Pulmonary artery endothelial cell (primary cell): ENCODE measurements at places on chromosomes 6 and 20. TPM values are rescaled to one million over a fixed set of nuclear protein-coding genes. Genes with fewer than 3 reads are reported as not detected.

DNA sequence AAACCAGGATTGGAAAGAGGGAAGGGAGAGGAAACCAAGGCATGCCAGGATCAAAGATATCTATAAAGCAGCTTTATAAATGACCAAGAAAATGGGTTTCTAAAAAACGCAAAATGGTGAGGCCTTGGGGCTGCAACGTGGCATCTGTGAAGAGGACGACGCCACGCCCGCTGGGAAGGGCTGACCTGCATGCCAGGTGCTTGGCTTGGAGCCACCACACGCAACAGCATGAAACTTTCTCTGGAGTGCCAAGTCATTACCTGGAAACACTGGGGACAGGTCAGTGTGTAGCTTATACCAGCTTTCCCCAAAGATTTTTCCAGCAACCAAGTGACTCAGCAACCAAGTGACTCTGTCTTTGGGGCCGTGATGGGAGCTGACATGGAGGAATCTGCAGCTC lies 82.5 kb downstream of the POPDC3 start:
- DNase-seq = no peak

GRCh38 chr20:3181270-3181669 lies 7.9 kb upstream of the LZTS3 start:
- no peak for DNase-seq

Gene PM20D2
- total RNA-seq = 14.3 and 23.2 TPM in 2 replicates

- DNase-seq = no peak
These were observed 457.7 kb downstream of the CDKAL1 start for GRCh38 chr6:20991910-20992309.

DNA sequence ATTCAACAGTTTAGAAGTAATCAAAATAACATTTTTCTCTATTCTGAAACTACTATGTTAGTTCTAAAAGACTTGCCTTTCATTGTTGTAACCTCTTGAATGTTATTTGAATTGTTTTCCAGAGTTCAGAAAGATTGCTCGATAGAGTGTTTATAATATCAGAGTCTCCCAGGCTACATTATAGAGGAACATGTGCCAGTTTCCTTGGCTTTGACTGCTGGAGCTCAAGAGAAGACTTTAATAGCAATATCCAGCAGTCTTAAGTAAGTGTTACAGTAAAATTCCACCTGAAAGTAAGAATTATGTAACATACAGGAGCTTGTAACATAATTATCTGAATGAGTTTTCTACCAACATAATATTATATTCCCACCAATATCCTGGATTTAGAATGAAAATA lies 991.8 kb upstream of the ADGRB3 start:
- DNase-seq = no peak

Gene DLK2
- total RNA-seq = 0.13 and 0.25 TPM in 2 replicates

- DNase-seq = no peak
These were observed 10.6 kb downstream of the PRR18 start for GRCh38 chr6:166297606-166298005.

DNA sequence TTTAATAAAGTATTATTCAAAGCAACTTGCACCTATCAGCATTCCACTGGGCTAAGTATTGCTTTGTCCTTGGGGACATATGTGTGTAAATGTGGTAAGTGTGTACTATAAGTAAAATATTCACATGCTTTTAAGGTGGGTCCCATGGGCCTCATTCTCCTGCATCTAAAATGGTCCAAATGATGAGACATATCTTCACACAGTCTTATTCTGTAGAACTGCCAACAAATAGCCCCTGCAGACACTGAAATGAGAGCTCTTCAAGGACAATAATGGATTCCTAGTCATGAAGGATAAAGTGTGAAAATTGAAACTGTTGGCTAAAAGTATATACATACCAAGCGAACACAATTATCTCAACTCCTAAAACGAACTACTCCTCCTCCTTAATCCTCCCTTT lies 81.8 kb downstream of the SMLR1 start:
- DNase-seq = no peak

Gene GABRR1
- total RNA-seq = not detected in 2 replicates

Gene HSF2
- 19.0 and 20.2 TPM in 2 replicates for total RNA-seq

- DNase-seq = no peak
These were observed 74.8 kb downstream of the TULP4 start for GRCh38 chr6:158387036-158387435.

- no peak for DNase-seq
These were observed 110.0 kb downstream of the ATG5 start for GRCh38 chr6:106215608-106216007.

DNA sequence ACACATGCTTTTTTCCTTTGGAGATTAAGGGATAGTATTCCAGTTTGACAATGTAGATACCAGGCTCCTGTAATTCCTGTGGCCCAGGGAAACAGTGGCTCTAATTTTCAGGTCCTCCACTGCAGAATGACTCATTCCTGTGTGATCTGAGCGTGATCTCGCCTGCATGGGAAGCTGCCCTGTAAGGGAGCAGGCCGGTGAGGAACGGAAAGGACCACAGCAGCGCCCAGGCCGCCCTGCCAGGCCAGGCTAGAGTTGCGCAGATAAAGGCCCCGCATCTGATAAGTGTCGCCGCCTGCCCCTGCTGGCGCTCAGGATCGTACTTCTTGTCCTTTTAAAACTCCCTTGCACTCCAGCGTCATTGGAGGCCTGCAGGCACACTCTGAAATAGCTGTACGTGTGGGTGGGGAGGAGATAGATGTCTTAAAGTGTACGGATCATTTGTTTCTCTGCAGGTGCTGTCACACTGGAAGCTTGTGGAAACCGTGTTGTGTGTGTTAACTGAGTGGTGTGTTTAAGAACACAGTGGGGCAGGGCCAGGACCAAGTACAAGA lies 60.7 kb downstream of the SYNJ2 start:
- peak; percentile 71 for DNase-seq

DNA sequence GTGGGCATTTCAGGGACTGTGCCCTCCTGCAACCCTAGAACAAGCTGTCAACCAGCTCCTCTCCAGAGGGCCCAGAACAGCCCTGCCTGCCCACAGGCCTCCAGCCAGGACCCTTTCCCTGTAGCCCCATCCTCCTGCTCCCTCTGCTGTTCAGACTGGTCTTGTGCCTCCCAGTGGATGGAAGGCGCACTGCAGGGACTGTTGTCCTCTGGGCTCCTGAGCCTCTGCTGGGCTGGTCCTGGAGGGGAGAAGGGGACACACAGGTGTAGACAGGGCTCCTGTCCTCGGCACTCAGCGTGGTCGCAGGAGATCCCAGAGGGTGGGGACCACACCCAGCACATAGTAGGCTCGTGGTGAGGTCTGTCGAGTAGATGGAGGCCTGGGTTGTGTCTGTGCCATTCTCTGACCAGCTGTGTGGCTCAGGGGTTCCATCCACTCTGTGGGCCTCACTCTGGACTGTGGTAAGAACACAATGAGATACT lies 11.5 kb downstream of the ITPR3 start:
- no peak for DNase-seq

GRCh38 chr6:51960419-51960818 lies 127.0 kb downstream of the PKHD1 start:
- DNase-seq = no peak

DNA sequence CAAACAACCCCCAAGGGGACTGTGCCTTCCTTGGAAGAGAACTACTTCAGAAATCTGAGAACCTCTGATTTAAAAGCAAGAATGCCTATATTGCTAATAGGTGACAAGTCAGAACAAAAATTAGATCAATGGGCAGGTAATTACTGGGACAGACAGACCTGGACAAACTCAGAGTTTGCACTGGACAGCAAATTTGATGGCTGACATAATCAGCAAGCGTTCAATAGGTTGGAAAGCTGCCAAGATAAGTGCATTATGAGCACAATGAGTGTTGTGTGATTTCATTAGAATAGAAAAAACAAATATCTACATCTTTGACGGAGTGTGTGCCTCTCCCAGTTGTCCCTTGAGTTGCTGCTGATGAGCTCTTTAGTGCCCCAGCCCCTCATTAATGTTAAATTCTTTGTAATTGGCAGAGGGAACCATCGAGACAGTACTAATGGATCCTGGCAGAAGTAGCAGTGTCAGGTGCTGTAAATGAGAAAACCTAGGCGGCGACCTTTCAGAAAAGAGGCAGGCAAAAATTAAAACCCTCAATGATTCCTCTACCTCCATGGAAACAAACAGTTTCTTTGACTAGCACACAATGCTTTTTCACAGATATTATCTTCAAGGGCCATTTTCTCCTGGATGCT lies 116.5 kb upstream of the COL21A1 start:
- DNase-seq = no peak

GRCh38 chr6:117463762-117464665 lies 18.5 kb upstream of the DCBLD1 start:
- no peak for DNase-seq

DNA sequence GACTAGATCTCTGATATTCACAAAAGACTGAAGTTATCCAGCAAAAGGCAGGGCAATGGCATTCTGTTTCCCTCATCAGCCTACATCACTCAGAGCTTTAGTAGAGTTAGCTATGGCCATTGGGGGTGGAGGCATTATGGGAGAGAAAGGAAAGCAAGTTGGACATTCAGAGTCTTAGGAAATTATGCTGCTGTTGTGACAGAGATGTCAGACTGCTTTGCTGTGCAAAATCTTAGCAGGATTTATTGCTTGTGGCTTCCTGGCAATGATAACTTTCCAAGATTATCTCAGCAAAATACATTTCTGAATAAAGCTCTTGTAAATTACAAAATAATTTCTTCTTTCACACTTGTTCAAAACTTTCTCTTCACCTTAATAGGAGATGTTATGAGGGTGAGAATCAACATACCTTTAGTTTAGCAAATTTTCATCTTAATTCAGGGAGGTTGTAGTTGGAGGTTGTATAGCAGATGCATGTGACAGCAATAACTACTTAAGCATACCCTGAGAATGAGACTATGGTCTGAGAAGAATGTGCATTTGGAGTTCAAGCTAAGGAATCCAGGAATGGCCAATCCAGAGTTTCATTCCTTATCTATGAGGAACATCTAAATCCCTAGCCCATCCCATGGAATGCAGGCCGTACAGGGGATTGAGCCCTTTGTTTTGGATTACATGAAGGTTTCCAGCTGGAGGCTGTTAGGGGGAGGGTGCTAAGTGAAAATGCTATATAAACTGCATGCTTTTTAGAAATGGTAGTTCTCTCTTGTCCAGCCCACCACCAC lies 179.8 kb downstream of the HAO1 start:
- DNase-seq = no peak

- DNase-seq = no peak
These were observed 2.8 kb downstream of the DLGAP4 start for GRCh38 chr20:36308986-36309385.

DNA sequence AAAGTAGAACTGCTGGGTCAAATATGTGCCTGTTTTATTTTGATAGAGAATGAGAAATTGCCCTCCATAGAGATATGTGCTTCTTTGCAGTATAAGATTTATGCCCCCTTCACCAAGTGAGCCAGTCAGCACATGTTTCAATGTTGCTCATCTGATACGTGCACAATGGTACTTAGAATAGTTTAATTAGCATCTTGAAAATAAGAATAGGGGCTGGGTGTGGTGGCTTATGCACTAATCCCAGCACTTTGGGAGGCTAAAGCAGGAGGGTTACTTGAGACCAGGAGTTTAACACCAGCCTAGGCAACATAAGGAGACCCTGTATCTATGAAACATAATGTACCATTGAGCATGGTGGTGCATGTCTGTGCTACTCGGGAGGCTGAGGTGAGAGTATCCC lies 20.3 kb upstream of the C20orf204 start:
- no peak for DNase-seq

- no peak for DNase-seq
These were observed 70.3 kb downstream of the HUS1B start for GRCh38 chr6:586553-586952.
